ENCODE measurements at places on chromosomes 11 and 22.

DNA sequence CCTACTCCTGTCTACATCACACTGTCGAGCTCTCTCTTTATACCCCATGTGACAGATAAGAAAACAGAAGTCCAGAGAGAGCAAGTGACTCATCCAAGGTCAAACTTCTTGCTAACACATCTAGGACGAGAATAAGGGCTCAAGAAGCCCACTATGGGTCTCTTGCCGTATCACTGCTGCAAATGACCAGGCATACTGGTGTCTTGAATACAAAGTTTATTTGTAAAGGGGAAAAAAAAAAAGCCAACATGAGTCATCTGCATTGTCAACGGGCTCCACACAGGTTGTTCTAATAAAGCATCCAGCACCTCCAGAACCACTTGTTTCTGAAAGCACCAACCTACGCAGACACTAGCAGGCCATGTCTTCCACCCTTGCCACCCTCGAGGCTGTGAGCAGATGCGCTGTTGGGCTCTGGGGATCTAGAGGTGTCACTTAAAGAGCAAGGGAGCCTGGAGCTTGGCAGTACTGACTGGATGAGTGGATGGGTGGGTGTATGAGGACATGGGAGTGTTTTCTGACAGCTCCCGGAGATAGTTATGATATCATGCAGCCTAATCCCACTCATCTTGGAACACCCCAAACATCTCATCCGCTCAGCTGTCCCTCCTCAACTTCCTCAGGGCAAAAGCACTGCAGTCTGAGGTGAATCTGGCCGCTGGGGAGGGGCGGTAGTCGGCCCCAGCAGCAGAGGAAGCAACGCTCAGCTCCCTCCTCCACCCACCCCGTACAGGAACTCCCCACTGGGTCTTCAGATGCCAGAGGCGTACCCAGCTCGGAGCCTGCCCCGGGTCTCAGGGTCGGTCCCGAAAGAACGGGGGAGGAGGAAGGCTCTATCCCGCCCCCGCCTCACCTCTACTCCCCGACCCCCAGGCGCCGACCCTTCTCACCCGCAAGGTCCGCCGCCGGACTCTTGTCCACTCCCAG, 1.0 kb downstream of the SMCO4 start:
- peak; percentile 64 for DNase-seq

DNA sequence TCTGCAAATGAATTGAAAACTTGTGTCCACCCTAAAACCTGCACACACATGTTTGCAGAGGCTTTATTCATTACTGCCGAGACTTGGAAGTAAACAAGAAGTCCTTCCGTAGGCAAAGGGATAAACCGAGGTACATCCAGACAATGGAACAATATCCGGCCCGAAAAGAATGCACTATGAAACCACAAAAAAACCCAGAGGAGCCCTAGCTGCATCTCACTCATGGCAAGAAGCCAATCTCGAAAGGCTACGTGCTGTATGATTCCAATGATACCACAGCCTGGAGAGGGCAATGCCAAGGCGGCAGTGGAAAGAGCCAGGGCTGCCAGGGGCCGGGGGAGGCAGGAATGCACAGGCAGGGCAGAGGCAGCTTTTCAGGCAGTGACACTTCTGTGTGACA, 3.2 kb upstream of the MRPL23 start:
- DNase-seq, result peak; percentile 73

- peak; percentile 95 for DNase-seq
Measured at GRCh38 chr11:120710354-120711131, 199.0 kb downstream of the GRIK4 start.

GRCh38 chr11:72573072-72573854, 101.0 kb downstream of the PDE2A start:
- peak; percentile 53 for DNase-seq

DNA sequence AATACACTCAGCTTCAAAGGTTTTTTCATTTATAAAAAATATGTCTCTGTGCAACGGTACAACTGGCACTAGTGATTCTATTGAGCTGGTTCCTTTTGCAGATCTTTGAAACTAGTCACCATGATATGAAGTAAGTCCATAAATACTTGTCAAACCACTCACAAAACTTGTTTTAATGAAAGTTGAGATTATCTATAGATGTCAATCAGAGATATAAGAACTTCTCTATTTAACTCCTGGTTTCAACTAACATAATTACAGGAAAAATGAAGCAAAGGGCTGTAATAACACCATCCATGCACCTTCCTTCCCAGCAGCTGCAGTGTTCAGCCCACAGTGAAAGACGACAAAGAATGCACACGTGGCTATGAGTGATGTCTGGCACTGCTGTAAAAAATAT, 44.7 kb downstream of the TMEM123 start:
- no peak for DNase-seq

Data from adipocyte (in vitro differentiated cells).